BJ (cell line): ENCODE measurements at places on chromosomes 4 and X.

DNA sequence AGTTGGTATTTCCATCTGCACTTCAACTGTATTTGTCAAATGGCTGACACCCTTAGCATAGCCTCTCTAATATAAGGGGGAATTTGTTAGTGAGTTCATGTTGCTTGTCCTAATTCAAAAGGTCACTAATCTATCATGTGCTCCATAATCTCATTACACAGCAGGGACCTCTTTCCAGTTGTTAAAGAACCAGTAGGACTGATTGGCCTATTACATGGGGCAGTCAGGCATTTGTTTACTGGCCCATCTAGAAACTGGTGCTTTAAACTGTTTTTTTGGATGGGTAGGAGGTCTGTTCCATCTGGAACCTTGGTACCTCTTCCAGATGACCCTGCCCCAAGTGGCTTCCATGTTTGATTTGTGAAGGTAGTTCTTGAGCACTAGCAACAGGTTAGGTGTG lies 11.4 kb downstream of the ANK2 start:
- DNase-seq: no peak

GRCh38 chrX:47231167-47231566 lies 1.6 kb upstream of the USP11 start:
- no peak for DNase-seq

GRCh38 chr4:98610926-98611676 lies 47.3 kb downstream of the TSPAN5 start:
- no peak for DNase-seq

GRCh38 chr4:118285931-118286330 lies 66.9 kb downstream of the PRSS12 start:
- no peak for DNase-seq

GRCh38 chr4:40856840-40857362 lies 107.1 kb downstream of the NSUN7 start:
- DNase-seq: no peak

DNA sequence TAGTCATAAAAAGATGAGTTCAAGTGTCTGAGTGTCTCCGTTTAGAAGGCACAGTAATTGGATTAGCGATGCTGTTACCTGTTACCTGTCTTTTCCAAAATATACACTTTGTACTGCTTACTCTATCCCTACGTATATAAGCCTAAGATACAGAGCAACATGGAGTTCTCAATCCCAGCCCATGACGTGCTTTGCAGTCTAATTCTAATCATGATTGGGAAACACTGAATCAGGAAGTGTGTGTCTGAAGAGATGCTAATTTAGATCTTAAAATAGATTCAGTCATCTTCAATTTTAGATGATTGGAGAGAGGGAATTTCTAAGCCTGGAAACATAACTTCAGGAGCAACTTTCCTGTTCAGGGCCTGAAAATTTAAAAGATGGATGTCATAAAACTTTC lies 115.1 kb downstream of the PCDH19 start:
- DNase-seq: no peak

DNA sequence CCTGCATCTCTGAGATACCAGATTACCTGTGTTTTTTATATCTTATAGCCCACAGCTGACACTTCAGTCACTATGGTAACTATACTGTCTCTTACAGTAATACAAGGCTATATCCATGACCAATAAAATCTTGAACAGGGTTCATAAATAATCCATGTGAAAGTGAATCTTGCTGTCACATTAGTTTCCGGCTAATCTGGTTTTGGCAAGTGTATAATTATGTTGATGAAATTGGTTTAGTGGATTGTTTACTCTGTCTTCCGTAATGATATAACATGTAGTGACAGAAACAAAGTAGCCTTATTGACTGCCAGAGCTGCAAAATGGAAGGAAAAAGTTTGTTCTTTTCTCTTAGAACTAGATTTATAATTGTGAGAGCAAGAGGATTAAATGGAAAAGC lies 686.6 kb upstream of the PABPC4L start:
- DNase-seq: no peak

DNA sequence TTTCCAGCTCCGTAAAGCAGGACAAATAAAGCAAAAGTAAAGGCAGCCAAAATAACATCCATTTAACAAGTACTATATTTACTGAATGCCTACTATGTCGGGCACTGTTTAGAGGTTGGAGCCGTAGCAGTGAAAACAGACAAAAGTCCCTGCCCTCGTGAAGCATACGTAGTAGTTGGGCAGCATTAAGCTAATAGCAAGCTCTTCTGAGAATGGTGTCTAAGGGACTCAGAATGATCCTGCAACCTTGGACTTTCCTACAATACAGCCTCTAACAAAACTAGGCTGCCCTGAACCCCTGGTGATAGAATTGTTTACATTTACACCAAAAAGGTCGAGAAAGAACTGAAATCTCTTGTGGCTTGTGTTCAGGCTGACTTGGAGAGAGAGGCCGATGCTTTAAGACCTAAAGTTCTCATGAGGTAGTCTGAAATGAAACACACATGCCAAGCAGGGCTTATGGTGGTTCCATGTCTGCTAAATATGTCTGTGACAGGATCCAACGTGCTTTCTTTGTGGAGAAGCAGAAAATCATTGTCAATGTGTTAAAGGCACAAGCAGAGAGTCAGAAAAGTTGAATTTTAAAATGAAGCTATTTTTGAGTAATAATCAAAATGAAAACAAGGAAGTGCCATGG lies 898 bp upstream of the PDGFC start:
- DNase-seq: no peak

DNA sequence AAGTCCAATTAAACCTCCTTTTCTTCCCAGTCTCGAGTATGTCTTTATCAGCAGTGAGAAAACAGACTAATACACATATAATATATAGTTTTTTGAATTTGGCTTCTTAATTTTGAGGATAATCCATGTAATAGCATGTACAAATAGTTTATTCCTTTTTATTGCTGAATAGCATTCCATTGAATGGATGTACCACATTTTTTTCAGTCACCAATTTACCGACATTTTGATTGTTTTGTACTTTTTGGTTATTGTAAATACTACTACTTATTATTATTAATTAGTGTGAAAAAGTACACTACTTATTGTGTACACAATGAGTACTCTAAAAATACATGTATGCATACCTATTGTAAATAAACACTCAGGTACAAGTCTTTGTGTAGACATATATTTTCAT lies 42.3 kb upstream of the ANXA10 start:
- no peak for DNase-seq
